ENCODE measurements at places on chromosomes 2 and 18.

- DNase-seq, result no peak
Observed at GRCh38 chr2:18214936-18215335, 336.5 kb downstream of the KCNS3 start.

GRCh38 chr2:202378001-202378400 lies 1.9 kb downstream of the BMPR2 start:
- no peak for DNase-seq

- DNase-seq, result no peak
Observed at GRCh38 chr2:233824373-233824772, 30.0 kb downstream of the HJURP start.

GRCh38 chr18:9453283-9453682 lies 22.0 kb upstream of the RALBP1 start:
- no peak for DNase-seq

DNA sequence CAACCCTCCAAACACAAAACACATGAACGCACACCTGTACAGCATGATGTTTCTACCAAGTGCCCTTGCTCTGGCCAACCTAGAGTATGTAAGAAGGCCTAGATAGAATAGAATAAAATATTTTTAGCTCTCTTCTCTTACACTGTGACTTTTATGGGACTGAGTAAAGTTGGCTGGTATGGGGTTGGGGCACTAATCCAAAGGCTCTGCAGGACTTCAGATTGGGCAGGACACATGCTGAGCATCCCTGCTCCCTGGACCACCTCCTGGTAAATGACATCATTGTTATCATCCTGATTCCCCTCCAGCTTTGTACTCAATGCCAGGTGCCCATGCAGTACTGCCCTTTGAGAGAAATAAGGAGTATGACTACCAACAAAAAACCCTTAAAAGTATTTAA lies 322.2 kb downstream of the SLC8A1 start:
- no peak for DNase-seq

DNA sequence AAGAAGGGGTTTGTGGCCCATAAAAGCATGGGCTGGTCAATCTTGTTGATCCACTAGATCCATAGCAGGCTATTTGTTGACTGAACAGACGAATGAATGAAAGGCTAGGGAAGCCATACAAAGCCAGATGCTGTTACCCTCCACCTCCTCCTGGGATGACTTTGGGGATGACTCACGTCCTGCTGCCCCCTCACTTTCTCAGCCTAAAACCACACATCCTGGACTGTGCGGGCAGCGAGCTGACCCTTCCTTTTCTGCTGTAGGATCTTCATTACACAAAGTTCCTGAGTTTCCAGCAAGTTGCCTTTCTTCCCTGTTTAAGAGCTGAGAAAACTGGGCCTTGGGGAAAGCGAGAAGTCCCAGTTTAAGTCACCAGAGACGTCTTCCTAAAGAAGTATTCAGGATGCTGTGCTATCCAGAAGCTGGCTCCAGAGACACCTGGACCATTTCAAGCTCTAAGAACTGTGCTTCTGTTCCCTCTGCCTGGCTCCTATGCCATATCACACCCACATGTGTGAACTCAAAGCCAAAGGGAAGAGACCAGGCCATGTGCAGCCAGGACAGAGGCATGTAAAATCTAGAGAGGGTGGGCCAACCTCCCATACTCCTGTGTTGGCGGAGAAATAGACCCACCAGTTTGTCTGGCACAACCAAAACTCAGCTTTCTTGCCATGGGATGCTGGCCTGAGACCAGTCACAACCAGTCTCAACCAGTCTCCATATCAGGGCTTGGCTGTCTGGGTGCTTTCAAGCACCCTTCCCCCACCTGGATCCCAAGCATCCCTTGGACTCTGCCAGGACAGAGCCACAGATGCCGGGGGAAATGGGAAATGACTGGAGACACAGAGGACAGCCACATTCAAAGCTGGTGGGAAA lies 4.7 kb upstream of the SLC20A1 start:
- no peak for DNase-seq
